IMR-90 (cell line): ENCODE measurements at places on chromosomes 11 and 22.
A peak's percentile ranks its signal among the peaks of the same experiment; 100 is the strongest.

- DNase-seq = no peak
Measured at GRCh38 chr11:64232182-64232966, 2.0 kb upstream of the VEGFB start.

GRCh38 chr11:47329987-47330931, 22.2 kb downstream of the MYBPC3 start:
- DNase-seq = peak; percentile 29

GRCh38 chr11:64839335-64839734, 5.1 kb downstream of the CDC42BPG start:
- no peak for DNase-seq

GRCh38 chr11:96257972-96258934, 84.7 kb downstream of the MAML2 start:
- DNase-seq = peak; percentile 58

DNA sequence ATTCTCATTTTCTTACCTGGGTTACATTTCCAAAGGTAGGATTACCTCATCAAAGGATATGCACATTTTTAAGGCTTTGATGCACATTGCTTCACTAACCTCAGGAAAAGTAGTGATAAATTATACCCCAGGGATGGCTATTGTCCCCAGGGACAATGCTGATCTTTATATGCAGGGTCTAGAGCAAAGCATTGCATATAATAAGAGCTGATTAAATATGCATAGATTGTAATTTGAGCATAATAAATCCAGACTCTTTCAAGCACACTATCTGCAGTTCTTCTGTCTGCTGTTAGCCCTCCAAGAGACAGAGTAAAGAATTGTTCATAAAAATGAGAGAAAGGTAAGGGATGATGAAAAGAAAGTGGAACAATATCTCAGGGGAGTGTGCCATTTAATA, 57.3 kb upstream of the SYT13 start:
- DNase-seq = no peak

DNA sequence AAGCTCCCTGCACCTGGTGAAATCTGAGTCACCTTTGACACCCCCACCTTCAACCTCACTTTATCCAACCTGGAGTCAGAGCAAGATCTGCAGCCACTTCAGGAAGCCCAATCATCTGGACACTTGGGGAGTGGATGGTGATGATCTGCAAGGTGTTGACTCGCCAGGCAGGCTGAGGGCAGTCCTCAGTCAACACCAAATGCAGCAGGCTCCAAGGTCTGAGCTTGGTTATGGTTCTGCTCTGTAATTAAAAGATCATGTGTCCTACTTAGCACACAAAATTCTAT, 446.9 kb downstream of the BRD1 start:
- no peak for DNase-seq

GRCh38 chr11:113862435-113862834, 12.9 kb downstream of the USP28 start:
- DNase-seq = peak; percentile 71

DNA sequence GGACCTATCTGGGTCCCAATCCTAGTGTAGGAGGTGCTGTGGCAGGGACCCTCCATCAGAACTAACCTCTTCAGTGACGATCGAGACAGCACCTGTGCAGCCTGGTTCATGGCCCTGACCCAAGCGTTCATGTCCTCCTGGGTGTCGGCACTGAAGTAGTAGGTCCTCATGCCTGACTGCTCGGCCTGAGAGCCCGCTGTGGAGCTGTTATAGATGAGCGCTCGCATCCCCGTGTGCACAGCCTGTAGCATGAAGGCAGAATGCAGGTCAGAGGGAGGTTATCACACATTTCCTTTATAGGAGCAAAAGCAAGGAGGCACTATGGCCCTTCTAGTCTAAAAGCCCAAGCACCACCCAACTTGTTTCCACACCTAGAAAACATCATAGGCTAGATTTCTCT, 103.0 kb downstream of the C11orf58 start:
- no peak for DNase-seq

GRCh38 chr11:12247543-12248254, 129.7 kb upstream of the PARVA start:
- DNase-seq = no peak
